ENCODE measurements at places on chromosomes 6 and 20.

GRCh38 chr20:23381876-23382275, 19.9 kb downstream of the GZF1 start:
- no peak for DNase-seq

DNA sequence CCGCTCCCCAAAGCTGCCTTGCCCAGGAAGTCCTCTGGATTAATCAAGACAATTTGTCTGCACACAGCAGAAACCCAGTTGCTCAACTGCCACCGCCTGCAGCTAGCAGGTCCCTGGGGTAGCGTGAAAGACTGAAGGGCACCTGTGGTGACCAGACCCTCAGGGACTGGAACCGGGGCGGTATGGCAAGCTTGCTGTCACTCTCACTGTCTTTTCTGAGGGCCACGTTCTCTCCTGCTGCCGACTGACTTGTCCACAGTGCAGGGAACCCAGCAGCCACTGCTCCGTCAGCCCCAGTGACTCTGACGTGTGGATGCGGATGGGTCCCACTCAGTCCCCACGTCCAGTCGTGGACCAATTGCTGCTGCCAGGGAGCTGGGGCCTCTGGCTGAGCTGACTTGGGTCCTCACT, 72.8 kb upstream of the PMEPA1 start:
- no peak for DNase-seq

- DNase-seq: no peak
Observed at GRCh38 chr6:69816026-69816425, 19.2 kb upstream of the LMBRD1 start.

- DNase-seq: no peak
Observed at GRCh38 chr20:61925555-61926252, 140.0 kb downstream of the TAF4 start.

GRCh38 chr20:32639284-32639683, 34.5 kb downstream of the C20orf203 start:
- DNase-seq: no peak
